ENCODE measurements at places on chromosomes 3 and 15.

DNA sequence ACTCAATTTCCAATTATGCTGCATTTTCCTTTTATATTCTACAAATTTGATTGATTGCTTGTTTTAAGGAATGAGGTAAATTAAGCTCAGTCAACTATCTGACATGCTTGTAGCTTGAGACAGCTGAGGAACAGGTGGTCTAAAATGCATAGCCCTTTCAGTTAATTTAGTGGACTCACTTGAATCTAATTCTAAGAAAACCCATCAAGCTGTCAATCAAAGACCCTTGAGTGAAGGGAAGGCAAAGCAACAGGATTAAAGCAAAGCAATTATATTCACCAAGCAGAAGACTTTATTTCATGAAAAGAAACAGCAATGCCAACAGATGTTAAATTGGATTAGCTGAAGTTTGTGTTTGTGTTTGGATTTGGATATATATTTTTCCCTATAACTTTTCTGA, 228.5 kb downstream of the ARPP21 start:
- no peaks in the 10 kb centered on the region for H3K27me3 ChIP-seq
- no peak overlapping the region for H3K27ac ChIP-seq
- H3K36me3 ChIP-seq, result no peaks in the 10 kb centered on the region
- no peak for DNase-seq

DNA sequence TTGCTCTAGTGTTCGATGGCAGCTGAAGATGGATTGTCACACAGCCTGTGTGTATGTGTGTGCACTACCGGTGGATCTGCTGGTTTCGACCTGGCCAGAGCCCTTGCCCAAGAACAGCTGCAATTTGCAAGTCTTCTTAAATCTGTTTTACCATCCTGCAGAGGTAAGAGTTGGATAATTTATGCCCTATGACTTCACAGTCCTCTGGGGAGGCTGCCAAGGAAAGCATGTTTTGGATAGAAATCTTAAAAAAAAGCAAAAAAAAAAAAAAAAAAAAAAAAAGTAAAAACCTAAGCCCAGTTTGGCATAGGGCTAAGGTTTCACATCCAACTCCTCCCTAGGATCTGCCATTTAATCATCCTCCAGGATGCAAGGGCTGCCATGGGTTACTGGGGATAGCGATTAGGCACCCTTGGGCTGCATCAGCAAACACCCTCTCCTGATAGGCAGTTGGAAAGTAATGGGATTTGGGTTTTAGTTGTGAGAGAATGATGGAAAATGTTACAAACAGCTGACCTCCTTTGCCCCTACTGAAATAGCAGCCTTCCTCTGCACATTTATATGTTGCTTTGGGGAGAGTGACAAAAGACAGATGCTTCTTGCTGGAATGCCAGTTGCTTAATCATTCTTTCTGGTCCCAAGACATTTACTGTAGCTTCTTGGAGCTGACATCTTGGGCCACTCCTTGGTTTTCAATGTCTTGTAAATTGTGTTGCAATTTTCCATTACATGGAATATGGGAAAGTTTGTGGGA, 35.4 kb downstream of the CD200R1L start:
- no peaks in the 10 kb centered on the region for H3K27me3 ChIP-seq
- DNase-seq, result no peak

- H3K27ac ChIP-seq, result no peak overlapping the region
- H3K4me1 ChIP-seq, result peaks cover 15% of the 10 kb centered on the region
- peaks cover 2% of the 10 kb centered on the region for H3K36me3 ChIP-seq
- no peaks in the 10 kb centered on the region for H3K27me3 ChIP-seq
- H3K4me3 ChIP-seq, result no peak overlapping the region
- DNase-seq, result no peak
Measured at GRCh38 chr3:40465111-40465407, 7.9 kb downstream of the RPL14 start.

- peaks cover 3% of the 10 kb centered on the region for H3K27me3 ChIP-seq
- H3K36me3 ChIP-seq, result no peaks in the 10 kb centered on the region
Measured at GRCh38 chr3:58215317-58216025, 4.7 kb upstream of the DNASE1L3 start.

- no peaks in the 10 kb centered on the region for H3K36me3 ChIP-seq
- no peak overlapping the region for H3K4me3 ChIP-seq
- H3K27ac ChIP-seq, result no peak overlapping the region
- H3K27me3 ChIP-seq, result no peaks in the 10 kb centered on the region
- no peak for DNase-seq
Measured at GRCh38 chr15:66210684-66211083, 42.9 kb downstream of the MEGF11 start.

GRCh38 chr3:194176274-194176991, 40.5 kb downstream of the HES1 start:
- H3K36me3 ChIP-seq, result no peaks in the 10 kb centered on the region
- no peak overlapping the region for H3K4me3 ChIP-seq
- no peak for DNase-seq
- H3K27me3 ChIP-seq, result peaks cover 12% of the 10 kb centered on the region
- no peaks in the 10 kb centered on the region for H3K4me1 ChIP-seq
- no peak overlapping the region for H3K27ac ChIP-seq

- no peaks in the 10 kb centered on the region for H3K27me3 ChIP-seq
- DNase-seq, result no peak
- H3K4me1 ChIP-seq, result no peaks in the 10 kb centered on the region
- no peak overlapping the region for H3K4me3 ChIP-seq
Measured at GRCh38 chr3:71695000-71695482, 30.2 kb downstream of the EIF4E3 start.

GRCh38 chr3:25283613-25284012, 144.4 kb upstream of the RARB start:
- DNase-seq, result no peak
- no peaks in the 10 kb centered on the region for H3K27me3 ChIP-seq
- no peak overlapping the region for H3K27ac ChIP-seq
- H3K4me1 ChIP-seq, result no peaks in the 10 kb centered on the region
- no peak overlapping the region for H3K4me3 ChIP-seq

DNA sequence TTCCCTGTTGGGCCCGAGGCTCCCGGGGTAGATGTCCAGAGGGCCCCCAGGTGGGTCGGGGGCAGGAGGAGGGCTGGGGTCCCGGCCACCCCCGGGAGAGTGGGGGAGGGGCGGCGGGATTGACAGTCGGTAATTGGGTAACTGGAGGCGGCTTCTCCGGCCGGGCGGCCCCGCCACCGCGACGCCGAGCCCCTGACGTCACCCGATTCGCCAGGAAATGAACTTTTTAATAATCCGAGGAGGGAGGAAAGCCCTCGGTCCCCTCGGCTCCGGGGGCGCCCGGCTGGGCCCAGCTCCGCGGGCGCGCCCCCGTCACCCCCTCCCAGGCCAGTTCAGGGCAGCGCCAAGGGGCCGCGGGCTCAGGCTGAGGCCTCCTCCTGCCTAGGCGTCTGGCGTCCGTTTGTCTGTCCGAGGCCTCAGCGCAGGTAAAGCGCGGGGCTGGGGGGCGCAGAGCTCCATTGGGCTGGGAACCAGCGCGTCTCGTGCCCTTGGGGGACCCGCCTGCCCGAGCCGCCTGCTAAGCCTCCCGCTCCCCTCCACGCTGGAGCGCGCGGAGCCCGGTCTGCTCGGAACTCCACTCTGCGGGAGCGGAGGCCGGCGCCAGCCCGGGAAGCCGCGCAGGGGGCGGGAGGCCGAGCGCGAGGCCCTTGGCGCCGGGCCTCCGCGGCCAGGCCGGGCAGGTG, 3.9 kb downstream of the GATA2 start:
- H3K27me3 ChIP-seq, result no peaks in the 10 kb centered on the region
- DNase-seq, result peak; percentile 29
- H3K27ac ChIP-seq, result no peak overlapping the region

DNA sequence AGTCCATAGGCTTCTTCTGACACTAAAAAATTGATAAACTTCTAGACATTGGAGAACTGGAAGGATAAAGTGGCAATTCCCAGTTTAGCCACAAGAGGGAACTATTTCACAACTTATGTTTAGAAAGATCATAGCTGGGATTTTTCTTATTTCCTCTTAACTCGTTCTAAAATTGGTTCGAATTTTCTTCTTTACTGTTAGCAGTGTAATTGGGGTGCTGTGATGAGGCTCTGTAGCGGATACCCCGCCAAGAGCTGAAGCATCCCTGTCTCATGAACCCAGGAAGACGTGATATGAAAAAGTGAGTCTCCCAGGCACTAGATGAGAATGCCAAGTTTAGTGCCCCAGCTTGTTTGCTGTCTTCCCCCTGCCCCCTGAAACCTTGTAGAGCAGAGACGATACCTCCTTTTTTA, 85.1 kb downstream of the PDCD6IP start:
- no peaks in the 10 kb centered on the region for H3K27me3 ChIP-seq
- no peaks in the 10 kb centered on the region for H3K36me3 ChIP-seq
- no peak overlapping the region for H3K27ac ChIP-seq

- no peak overlapping the region for H3K4me3 ChIP-seq
- H3K27ac ChIP-seq, result no peak overlapping the region
- H3K4me1 ChIP-seq, result no peaks in the 10 kb centered on the region
- H3K27me3 ChIP-seq, result no peaks in the 10 kb centered on the region
- H3K36me3 ChIP-seq, result no peaks in the 10 kb centered on the region
- no peak for DNase-seq
Measured at GRCh38 chr3:95615592-95616310, 1198.6 kb upstream of the EPHA6 start.

- H3K27ac ChIP-seq, result no peak overlapping the region
- no peaks in the 10 kb centered on the region for H3K4me1 ChIP-seq
- H3K36me3 ChIP-seq, result no peaks in the 10 kb centered on the region
- H3K4me3 ChIP-seq, result no peak overlapping the region
- no peak for DNase-seq
Measured at GRCh38 chr15:40702077-40702476, 7.1 kb downstream of the RAD51 start.

- H3K4me3 ChIP-seq, result no peak overlapping the region
- H3K36me3 ChIP-seq, result peaks cover 26% of the 10 kb centered on the region
- no peak for DNase-seq
- no peaks in the 10 kb centered on the region for H3K27me3 ChIP-seq
Measured at GRCh38 chr15:68802373-68802772, 18.3 kb downstream of the ANP32A start.

GRCh38 chr3:10335871-10336622, 15.1 kb upstream of the SEC13 start:
- H3K27ac ChIP-seq, result no peak overlapping the region
- H3K36me3 ChIP-seq, result no peaks in the 10 kb centered on the region
- H3K4me1 ChIP-seq, result no peaks in the 10 kb centered on the region
- no peak overlapping the region for H3K4me3 ChIP-seq

Measured in T-cell (primary cell).